ENCODE measurements at places on chromosomes 5 and 9.

- no peak for DNase-seq
These were observed 47.5 kb downstream of the SLC22A5 start for GRCh38 chr5:132417010-132417439.

GRCh38 chr5:179241764-179242370 is 103.4 kb downstream of the ADAMTS2 start:
- no peak for DNase-seq

DNA sequence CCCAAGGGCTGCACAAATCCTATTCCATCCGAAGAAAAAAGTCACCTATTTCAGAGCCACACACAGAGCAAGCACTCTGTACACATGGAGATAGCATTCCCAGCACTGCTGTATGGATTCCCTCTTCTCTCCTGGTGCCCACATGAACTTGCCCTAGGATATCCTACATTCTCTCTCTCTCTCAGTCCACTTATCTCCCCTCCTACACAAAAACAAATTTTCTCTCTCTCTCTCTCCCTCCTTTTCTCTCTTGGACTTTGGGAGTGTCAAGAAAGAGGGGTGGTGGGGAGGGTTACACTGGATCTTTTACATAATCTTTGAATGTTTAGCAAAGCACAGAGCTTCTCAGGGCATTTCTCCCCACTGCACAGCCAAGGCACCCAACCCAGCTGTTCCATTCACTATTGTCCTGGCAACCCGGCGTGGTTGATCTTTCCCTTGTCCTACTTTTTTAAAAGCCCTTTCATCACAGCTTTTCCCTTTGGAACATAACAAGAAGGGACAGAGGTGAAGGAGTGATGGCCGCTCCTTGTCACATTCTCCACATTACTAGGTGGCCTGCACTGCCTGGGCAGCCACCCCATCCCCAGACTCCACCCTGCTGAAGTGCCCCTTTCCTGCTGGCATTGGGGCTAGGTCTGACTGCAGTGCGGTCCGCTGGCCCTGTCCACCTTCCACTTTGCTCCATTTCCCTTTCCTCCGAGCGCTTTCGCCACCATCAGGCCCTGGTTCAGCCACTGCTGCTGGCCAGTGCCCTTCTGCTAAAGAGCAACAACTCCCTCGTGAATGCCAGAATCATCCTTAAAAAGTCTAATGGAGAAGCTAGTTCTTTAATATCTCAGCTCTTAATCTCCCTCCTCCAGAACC is 22.2 kb upstream of the SLC1A3 start:
- no peak for DNase-seq

DNA sequence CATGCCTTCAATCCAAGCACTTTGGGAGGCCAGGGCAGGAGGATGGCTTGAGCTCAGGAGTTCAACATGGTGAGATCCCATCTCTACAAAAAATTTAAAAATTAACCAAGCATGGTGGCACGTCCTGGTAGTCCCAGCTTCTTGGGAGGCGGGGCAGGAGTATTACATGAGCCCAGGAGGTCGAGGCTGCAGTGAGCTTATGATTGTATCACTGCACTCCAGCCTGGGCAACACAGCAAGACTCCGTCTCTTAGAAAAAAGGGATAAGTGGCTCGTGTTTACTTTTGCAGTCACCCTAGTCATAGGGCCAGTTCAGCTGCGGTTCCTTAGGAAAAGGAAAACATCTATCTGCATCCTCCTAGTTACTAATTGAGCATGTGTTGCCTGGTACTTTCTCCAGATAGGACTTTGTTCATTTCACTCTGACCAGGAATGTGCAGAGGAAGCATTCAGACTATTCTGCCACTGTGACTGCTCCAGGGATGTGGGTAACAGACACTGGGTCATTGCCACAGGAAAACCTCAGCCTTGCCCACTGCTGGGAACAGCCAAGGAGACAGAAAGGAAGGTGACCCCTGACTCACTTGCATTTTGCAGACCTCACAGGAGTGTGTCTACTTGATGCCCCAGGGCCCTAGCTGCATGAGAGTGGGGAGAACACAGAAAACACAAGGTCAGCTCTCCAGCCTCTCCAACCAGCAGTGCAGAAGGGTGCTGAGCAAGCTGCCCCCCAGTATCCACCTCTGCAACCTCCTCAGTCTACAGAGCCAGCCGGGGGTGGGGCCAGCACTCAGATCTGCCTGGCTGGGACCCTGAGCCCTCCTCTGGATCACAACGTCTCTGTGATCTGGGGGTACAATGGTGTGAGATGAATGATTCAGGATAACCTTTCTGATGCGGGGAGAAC is 33.9 kb upstream of the ALDH1B1 start:
- no peak for DNase-seq

DNA sequence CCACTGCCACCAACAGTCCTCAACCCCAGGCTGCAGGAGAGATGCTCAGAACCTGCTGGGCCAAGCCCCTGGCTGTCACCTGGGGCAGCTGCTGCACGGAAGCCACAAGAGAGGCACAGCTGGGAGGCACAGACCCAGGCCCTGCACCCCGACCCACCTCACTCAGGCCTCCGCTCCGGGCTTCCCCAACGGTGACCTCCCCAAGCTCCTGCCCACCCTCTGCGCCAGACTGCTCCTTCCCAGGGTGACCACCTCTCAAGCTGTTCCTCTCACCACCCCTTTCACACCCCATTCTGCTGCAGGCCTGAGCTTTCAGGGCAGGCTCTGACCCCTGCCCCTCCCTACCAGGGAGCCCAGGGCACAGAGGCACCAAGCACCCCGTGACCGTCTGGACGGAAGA is 33.0 kb downstream of the VAV2 start:
- DNase-seq: no peak

DNA sequence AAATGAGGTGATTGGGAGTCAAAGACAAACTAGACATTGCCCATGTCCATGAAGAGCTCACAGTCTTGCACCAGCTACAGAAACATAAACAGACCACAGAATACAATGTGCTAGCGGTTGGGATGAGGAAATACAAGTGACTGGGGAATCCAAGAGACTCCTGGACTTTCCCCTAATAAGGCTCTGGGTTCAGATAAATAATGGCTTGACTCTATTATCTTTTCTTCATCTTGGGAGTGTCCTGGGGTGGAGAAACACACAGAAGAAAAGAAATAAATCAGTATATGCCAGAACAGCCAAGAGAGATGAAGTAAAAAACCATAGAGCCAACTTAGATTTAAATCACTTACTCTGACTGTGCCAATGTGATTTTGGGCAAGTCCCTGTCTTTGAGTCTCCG is 227.8 kb downstream of the PAPPA start:
- DNase-seq: no peak
